Testis (tissue), 5 donors: ENCODE measurements at places on chromosomes 4 and X.

- no peaks in the 10 kb centered on the region for H3K36me3 ChIP-seq
- DNase-seq, result no peak
- H3K27ac ChIP-seq, result no peak overlapping the region
- no peaks in the 10 kb centered on the region for H3K4me1 ChIP-seq
These were observed 28.3 kb downstream of the AREG start for GRCh38 chr4:74473155-74473811.

DNA sequence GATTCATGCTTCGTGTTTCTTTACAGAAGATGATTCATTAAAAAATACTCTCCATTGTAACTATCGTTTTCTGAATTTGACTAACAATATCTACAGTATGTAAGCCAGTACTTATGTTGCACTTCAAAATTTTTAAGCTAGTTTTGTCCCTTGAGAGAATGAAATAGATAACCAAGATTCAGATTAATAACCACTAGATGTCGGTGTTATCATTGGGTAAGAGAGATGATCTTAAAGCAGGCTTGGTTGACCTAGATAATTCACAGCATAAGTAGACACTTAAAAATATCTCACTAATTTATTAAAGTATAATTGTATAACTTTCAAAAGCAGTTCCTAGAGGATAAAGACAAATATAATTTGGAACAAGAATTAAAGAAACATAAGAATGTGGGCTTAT, 430.9 kb downstream of the C4orf33 start:
- no peak overlapping the region for H3K4me3 ChIP-seq
- DNase-seq, result no peak
- no peaks in the 10 kb centered on the region for H3K4me1 ChIP-seq
- no peak overlapping the region for H3K27ac ChIP-seq
- no peaks in the 10 kb centered on the region for H3K27me3 ChIP-seq

- no peaks in the 10 kb centered on the region for H3K36me3 ChIP-seq
- DNase-seq, result no peak
- no peak overlapping the region for H3K4me3 ChIP-seq
These were observed 47.9 kb upstream of the PLAC1 start for GRCh38 chrX:134706138-134706537.

GRCh38 chr4:81921751-81922159, 450.0 kb upstream of the RASGEF1B start:
- no peak overlapping the region for H3K4me3 ChIP-seq
- no peak overlapping the region for H3K27ac ChIP-seq
- no peaks in the 10 kb centered on the region for H3K27me3 ChIP-seq
- H3K36me3 ChIP-seq, result no peaks in the 10 kb centered on the region

DNA sequence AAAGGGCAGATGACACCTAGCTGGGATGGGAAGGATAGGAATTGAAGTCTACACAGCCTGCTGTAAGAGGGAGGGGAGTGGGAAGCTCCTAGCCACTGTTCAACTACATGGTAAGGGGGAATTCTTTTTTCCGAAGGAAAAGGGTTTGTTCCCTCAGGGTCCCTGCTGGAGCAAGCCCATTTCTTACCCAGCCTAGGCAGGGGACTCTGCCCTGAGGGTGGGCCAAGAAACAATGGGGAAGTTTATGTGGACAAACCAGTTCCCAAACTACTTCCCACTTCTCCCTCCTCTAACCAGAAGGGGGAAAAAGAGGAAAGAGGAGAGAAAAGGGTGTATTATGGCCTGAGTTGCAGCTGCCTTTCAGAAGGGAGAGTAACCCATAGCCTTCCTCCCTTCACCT, 13.5 kb upstream of the VSIG4 start:
- no peaks in the 10 kb centered on the region for H3K36me3 ChIP-seq
- no peak for DNase-seq
- no peak overlapping the region for H3K27ac ChIP-seq
- no peaks in the 10 kb centered on the region for H3K27me3 ChIP-seq
